ENCODE measurements at places on chromosomes 4 and X.

DNA sequence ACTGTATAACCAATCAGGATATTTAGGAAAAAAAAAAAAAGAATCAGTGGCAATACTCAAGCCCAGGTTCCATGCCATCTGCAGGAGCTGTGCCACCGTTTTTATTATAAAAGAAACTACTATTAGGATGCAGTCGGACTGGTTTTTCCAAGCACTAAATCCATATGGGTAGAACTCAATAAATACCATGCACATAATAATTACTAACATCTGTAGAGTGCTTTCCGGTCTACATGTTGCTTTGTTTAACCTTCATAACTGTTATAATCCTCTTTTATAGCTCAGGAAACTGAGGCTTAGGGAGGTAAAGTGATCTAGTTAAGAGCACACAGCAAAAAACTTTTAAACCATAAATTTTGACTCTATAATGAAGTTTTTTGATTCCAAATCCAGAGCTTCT lies 24.0 kb downstream of the ARSJ start:
- no peak for DNase-seq

DNA sequence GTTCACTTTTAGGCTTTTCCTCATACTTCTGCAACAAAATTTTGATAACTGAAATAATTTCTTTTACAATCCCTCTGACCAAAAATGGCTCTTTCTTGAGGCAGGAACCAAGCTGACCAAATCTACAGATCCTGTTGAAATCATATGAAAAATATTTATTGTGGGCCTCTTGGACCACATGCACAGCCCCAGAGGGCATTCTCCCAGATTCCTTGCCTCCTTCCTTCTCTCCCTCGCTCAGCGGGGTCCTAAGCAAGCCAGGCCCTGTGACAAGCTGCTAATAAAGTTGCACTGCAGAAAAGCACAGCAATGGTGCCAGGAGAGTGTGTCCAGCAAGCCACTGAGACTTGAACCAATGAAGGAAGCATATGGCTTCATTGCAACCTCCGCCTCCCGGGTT lies 40.7 kb downstream of the PRDM5 start:
- no peak for DNase-seq

- DNase-seq, result no peak
Observed at GRCh38 chr4:113657586-113658233, 103.8 kb downstream of the CAMK2D start.

GRCh38 chr4:173269280-173269679 lies 64.9 kb downstream of the HMGB2 start:
- DNase-seq, result no peak

Measured in fibroblast of skin of left biceps (primary cell).